ENCODE measurements at places on chromosomes 11 and 22. TPM values are rescaled to one million over a fixed set of nuclear protein-coding genes. Genes with fewer than 3 reads are reported as not detected.

GRCh38 chr11:125514336-125515101 is 18.5 kb upstream of the FEZ1 start:
- peak; percentile 56 for DNase-seq

GRCh38 chr11:6755303-6755952 is 16.3 kb downstream of the OR2AG2 start:
- peak; percentile 11 for DNase-seq

- no peak for DNase-seq
Observed at GRCh38 chr11:118379497-118379896, 20.1 kb downstream of the UBE4A start.

DNA sequence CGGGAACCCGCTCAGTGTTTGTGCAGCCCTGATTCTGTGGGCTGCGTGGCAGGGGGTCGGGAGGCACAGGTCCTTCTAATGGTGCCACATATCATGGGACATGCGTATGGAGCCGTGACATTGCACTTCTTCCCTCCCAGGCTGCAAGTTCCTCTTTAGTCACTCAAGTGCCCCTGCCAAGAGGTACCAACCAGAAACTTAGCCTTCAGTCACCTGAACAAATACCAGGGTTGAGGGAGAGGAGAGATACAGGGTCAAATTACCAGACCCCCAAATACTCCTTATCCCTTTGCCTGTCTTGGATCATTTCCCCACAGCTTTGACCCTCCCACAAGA is 209.1 kb downstream of the BUD13 start:
- no peak for DNase-seq

DNA sequence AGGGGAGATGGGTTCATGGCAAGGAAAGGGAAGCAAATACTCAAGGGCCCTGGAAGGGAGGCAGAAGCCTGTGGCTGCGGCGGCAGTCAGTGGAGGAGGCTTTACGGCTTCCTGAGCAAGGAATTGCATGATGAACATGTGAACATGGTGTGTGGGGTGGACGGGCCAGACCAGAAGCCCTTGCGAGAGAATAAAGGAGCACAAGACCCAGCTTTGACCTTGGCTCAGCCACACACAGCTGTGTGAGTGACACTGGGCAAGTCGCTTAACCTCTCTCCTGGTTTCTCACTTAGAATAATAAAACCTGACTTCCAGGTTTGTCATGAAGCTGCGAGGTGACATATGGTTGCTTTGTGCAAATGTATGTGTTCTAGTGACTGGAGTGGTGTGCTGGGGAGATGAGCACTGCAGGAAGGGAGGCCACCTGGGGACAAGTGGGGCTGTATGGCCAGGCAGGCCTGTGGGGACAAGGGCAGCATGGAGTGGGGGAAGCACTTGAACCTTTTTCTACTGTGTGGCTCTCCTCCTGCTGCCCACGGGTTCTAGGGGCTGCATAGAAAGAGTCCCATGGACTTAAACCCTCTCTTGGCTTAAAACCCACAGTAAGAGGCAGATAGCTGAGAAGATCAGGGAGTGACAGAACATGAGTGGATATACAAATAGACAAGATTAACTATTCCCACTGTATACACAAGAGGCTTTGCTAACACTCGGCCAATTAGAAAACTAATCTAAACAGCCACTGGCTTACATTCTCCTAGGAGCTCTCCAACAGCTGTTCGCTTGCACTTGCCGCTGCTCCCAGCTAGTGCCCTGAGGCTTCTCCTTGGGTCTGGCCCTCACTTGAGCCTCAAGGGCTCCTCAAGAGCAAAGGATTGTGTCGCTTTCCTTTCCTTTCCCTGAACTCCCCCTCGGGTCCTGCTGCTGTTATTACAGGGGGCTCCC is 67.3 kb upstream of the CDON start:
- DNase-seq, result no peak

The SMCO4 gene
- not detected for total RNA-seq

The ELMOD1 gene
- not detected for total RNA-seq
